ENCODE measurements at places on chromosomes 11 and 22. TPM values are rescaled to one million over a fixed set of nuclear protein-coding genes. Genes with fewer than 3 reads are reported as not detected.

DNA sequence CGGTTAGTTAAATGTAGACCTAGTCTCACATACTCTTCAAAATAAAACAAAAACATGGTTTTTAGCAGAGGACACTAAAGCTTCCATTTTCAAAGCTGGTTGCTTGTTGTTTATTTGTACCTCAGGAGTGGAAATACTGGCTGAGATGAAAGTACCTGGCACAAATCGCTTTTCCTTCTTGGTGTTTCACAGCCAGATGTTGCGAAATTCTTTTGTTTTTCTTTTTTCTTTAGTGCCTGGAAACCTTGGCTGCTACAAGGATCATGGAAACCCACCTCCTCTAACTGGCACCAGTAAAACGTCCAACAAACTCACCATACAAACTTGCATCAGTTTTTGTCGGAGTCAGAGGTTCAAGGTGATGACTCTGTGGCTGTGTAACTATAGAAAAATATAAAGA lies 48.3 kb downstream of the KREMEN1 start:
- DNase-seq = no peak

GRCh38 chr11:116525961-116526495 lies 246.8 kb downstream of the BUD13 start:
- DNase-seq = no peak

GRCh38 chr11:122879785-122880184 lies 2.8 kb upstream of the JHY start:
- no peak for DNase-seq

DNA sequence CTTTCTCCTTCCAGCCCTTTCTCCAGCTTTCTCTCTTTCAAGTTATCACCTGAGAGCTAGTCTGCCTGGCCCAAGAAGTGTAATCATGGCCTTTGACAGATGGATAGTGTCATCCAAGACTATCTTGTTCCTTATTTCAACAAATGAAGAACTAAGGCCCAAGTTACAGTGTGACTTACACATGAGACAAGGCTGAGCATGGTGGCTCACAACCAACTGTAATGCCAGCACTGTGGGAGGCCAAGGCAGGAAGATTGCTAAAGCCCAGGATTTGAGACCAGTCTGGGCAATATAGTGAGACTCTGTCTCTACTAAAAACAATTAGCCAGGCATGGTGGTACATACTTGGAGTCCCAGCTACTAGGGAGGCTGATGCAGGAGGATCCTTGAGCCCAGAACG lies 3.7 kb upstream of the RANGAP1 start:
- DNase-seq = no peak

DNA sequence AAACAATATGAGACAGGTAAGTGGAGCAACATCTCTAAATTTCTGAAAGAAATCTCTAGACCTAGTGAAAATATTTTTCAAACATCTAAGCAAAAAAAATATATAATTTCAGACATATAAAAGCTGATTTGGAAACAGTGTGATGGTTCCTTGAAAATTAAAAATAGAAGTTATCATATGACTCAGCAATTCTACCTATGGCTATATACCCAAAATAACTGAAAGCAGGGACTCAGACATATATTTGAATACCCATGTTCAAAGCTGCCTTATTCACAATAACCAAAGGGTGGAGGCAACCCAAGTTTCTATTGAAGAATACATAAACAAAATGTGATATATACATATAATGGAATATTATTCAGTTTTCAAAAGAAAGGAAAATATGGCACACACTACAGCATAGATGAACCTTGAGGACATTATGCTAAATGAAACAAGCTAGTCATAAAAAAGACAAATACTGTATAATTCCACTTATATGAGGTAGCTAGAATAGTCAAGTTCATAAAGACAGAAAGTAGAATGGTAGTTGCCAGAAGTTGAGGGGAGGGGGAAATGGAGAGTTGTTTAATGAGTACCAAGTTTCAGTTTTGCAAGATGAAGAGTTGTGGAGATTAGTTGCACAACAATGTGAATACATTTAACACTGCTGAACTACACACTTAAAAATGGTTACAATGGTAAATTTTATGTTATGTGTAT lies 300.4 kb downstream of the TTC28 start:
- DNase-seq = no peak

GRCh38 chr11:14587258-14587657 lies 56.3 kb upstream of the PDE3B start:
- DNase-seq = peak; percentile 41

DNA sequence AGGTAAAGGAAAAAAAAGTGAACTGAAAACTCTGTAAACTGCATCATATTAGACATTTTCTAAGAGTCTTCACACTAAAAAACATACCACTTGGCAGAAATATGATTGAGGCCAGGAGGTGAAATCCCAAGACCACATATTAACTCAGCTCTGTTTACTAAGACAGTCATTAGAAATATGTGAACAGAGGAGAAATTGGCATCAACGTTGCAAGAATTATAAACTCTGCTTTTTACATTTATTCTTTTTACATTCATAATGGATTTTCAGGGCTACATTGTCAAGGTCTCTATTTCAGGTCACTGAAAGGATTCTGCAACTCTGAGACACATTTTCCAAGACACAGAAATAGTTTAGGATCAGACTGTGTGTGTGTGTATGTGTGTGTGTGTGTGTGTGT lies 1364.0 kb downstream of the LRRC4C start:
- DNase-seq = no peak

KLHL35 gene
- total RNA-seq = 17.0 TPM

PARVG gene
- 1.9 TPM for total RNA-seq

ISX gene
- not detected for total RNA-seq
